T-helper 2 cell (primary cell): ENCODE measurements at places on chromosomes 16 and 17.

DNA sequence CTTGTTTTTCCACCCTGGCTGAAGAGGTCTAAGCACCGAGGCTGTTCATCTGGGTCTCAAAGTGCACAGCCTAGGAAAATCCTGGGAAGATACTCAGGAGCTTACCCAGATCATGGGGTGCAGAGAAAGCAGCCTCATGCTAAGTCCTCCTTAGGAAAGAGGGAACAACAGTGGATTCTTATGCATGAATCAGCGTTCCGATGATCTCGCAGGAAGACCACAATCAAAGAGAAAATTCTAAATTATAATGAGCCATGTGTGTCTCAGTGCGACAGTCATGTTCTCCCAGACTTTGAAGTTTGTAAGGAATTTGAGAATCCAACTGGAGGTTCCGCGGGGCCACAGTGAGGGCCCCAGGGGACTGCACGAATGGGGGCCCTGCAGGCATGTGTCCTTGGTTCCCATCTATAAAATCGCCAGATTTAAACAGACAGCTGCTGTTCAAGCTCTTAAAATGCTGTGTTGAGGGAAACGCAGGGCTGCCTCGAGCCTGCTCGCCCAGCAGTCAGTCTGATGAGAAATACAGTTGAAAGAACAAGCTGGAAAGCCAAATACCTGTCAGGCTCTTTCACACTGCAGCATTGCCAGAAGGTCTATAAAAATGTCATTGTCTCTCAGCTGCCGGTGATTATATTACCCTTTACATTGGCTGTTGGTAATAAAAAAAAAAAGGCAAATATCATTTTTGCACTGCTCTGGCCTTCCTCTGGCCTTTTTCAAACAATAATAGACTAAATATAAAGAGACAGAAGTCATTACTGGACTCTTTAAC, 152.1 kb downstream of the PMP22 start:
- DNase-seq, result no peak

DNA sequence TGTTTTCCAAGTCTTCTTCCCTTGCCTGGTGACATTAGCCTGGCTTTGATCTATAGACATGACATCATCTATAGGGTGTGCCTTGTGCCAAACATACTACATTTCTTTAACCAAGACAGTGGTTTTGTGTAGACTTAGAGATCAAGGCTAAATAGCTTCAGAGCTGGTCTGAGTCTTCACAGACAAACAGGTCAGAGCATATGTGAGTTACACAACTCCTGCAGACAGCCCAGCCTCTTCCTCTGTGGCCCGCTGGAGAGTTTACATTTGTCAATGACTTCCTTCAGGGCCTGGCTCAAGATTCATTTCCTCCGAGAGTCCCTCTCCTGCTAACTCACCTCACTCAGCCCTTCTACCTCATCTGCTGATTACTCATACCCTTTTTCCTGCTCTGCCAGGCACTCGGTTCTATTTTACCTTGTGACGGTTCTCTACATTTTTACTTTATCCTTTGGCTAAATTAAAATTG, 73.1 kb upstream of the TANC2 start:
- peak; percentile 26 for DNase-seq

DNA sequence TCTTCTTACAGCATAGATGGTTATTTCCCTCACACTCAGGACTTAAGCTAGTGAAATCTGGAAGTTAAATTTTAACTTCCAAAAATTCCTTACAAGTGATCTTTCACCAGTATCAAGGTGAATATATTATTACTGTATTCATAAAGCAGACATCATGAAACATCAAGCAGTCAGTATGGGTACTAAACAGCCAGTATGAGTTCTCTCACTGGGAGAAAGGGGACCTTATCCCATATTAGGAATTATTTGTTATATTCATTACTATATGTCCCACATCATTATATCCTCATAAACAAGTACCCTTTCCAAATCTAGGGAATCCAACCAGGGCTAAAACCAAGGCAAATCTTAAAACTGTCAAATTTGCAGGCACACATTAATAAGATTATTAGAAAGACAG, 15.3 kb downstream of the NUFIP2 start:
- no peak for DNase-seq

DNA sequence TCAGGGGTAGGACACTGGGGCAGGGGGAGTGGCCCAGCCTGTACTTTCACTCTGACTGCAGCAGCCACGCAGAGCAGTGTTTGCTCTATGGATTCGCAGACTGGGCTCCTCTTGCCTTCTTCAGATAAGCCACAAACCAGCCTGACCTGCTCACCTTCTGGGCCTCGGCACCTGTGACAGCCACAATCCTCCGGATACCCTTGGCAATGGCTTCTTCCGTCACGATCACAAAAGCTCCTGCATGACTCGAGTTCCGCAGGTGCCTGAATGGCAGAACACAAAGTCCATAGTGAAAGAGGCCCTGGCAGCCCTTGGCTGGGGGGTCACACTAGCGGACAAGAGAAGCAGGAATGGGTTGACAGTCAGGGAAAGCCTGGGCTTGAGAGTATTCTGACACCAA, 3.8 kb upstream of the EXOSC6 start:
- DNase-seq, result peak; percentile 42

GRCh38 chr16:743794-744500, 3.1 kb upstream of the CIAO3 start:
- no peak for DNase-seq

DNA sequence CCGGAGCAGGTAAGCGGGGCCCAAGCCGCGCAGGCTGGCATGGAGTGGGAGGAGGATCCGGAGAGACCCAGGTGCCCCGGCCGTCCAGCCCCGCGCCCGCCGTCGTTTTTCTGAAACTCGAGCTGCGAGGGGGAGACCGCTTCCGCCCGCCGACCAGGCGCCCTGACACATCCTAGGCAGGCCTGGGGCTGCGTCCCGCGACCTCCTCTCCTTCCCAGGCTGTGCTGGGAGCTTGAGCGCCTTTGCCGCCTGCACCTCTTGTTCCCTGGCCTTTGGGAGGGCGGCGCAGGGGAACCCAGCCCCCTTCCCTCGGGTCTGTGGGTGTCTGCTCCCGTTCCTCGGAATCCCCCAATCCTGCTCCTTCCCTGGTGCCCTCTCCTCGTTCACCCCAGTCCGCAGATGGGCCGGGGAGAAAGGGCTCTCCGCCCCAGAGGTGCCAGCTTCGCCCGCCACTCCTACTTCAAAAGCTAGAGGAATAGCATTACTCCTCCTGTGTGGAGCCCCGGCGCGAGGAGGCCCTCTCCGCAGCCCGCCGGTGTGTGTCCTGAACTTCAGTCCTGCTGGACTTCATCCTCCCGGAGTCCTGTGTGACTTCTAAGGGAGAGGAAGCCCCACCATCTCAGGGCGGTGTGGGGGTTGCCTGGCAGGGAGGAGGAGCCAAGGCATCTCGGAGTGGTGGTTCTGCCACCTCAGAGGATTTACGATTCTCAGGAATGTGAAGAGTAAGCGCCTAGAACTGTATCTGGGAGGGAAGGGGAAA, 1.0 kb downstream of the NHERF1 start:
- DNase-seq, result no peak

- no peak for DNase-seq
These were observed 136.9 kb downstream of the SLC39A11 start for GRCh38 chr17:72955391-72956140.

DNA sequence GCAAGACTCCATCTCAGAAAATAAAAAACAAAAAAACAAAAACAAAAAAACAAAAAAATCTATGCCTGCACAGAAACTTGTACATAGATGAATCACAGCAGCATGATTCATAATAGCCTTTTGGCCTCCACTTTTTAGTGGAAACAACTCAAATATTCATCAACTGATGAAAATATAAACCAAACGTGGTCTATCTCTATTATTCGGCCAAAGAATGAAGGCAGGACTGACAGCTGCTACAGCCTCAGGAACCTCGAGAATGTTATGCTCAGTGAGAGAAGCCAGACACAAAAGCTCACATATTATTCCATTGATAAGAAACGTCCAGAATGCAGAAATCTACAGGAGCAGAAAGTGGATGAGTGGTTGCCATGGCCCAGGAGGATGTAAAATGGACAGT, 19.8 kb downstream of the PPL start:
- DNase-seq, result no peak

DNA sequence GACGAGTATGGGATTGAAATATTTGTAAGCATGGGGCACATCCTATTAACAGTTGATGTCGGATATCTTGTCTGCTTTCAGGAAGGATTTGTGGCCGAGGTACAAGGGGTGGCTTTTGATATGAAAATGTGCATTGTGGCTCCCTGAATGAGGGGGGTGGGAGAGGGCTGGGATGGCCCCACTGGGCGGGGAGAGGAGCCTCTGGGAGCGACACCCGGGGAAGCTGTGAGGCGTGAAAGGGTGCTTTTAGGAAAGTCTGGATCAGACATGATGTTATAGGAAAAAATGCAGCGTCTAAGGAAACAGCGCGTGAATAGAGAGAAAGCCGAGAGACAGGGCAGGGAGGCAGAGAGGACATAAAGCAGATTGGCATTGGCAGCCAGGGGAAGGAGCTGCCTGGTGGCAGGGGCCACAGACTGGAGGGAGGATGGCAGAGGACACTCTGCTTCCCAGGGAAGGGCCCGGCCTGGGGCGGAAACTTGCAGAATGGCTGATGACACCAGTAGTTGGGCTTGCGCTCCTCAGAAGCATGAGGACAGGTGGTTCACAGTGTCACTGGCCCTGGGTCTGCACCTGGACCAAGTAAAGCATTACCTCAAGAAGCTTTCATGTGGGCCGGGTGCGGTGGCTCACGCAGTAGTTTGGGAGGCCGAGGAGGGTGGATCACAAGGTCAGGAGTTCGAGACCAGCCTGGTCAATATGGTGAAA, 95.7 kb downstream of the NTN1 start:
- DNase-seq, result no peak

DNA sequence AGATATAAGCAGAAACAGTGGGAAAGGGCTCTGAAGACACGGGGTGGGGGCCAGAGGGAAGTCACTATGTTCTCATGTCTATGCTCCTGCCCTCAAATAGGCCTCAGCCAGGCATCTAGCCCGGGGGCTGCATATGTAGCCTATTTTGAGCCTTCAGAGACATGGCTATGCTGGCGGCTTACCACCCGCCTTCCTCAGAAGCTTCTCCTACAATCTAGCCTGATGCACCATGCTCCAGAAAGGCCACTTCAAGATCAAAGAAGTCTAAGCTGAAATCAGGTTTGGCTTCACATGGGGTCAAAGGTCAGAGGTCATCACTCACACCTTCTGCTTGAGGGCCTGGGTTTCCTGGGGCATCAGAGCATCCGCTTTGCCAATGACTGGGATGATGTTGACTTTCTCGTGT, 1.6 kb downstream of the SEPTIN1 start:
- no peak for DNase-seq

DNA sequence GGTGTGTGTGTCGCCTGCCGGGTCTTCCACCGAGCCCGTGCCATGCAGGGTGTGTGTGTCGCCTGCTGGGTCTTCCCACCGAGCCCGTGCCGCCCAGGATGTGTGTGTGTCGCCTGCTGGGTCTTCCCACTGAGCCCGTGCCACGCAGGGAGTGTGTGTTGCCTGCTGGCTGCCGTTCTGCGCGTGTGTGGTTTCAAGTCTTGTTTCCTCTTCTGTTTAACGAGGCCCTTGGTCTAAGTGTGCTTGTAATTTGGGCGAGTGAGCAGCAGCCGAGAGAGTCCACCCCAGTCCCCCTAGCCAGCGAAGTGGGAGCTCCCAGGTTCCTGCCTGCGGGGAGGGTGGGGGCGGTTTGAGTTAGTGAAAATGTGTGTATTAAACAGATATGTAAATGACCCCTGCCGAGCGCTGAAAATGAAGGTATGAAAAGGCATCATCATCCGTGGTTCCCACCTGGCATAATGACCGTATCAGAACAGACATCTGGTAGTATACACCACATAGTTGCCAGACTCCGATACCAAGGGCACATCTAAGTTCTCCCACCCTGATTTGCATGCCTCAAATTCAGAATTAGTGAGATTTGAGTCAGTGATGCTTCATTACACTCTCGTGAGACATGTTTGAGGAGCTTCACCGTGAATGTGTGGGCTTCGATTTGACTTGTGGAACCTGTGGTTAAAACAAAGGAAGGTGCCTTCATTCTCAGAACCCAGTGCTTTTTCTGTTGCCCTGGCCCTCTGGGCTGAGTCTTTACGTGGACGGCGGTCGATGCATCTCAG, 114.5 kb upstream of the CHMP6 start:
- no peak for DNase-seq

DNA sequence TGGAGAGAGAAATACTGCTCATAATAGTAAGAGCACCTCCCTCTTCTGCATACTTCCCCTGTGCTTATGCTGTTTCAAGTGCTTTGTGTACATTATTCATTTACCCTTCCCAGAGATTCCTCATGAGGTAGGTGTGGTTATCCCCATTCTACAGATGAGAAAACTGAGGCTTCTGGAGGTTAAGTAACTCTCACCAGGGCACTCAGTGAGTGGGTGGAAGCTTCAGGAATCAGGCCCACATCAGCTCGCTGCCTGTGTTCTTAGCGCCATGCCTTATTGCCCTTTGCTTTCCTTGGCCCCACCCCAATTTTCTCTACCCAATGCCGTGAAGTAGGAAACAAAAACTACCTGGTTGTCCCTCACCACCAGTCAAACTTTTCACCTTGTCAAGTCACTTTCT, 18.1 kb upstream of the ITGB3 start:
- no peak for DNase-seq

GRCh38 chr17:53919356-53919755, 96.6 kb downstream of the KIF2B start:
- no peak for DNase-seq

GRCh38 chr17:40822132-40822812, at the start of gene KRT10:
TSS of gene KRT10 (minus strand) at chr17:40822614. CDS start at chr17:40822585, 29 bp downstream.
- no peak for DNase-seq

DNA sequence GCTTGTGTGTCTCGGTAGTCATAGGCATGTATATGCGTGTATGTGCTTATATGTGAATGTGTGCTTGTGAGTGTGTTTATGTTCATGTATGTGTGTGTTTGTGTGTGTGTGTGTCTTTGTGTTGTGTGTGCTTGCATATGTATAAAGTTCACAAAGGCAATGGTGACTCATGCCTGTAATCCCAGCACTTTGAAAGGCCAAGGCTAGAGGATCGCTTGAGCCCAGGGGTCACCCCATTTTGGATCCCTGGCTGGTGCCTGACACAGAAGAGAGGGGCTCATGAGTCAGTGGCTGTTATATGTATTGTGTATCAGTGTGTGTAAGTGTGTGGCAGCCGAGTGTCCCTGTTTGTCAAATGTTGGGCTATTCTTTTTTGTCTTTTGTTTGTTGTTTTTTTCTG, 69.3 kb downstream of the ABCC1 start:
- no peak for DNase-seq

DNA sequence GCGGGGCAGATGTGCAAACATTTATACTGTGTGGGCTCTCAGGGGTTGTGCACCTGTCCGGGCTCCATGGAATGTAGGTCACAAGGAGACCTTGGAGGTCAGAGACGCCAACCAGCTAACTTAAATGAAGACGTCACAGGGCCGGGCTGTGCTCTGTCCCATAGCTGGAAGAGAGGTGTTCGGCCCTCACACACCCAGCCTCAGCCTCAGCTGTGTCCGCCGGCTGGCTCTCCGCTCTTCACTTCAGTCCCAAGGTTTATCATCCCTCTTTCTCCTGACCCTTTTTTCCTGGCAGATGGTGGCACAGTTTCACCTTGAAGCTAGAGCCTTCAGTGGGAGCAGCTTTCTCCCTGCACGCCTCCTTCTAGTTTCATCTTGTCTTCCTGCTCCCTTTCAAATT, 6.0 kb upstream of the RBFOX3 start:
- DNase-seq, result no peak
